ENCODE measurements at places on chromosomes 16 and 17.

- no peak for DNase-seq
Measured at GRCh38 chr17:67040652-67041051, 3.7 kb upstream of the CACNG1 start.

GRCh38 chr16:68406458-68407152, 41.7 kb downstream of the SMPD3 start:
- no peak for DNase-seq

GRCh38 chr16:24953306-24953705, 61.9 kb downstream of the ARHGAP17 start:
- DNase-seq: no peak

GRCh38 chr17:74790161-74791058, 14.3 kb upstream of the NAT9 start:
- DNase-seq: no peak

- no peak for DNase-seq
Measured at GRCh38 chr17:76524598-76525512, 12.7 kb downstream of the CYGB start.
